ENCODE measurements at places on chromosomes 7 and 10.

DNA sequence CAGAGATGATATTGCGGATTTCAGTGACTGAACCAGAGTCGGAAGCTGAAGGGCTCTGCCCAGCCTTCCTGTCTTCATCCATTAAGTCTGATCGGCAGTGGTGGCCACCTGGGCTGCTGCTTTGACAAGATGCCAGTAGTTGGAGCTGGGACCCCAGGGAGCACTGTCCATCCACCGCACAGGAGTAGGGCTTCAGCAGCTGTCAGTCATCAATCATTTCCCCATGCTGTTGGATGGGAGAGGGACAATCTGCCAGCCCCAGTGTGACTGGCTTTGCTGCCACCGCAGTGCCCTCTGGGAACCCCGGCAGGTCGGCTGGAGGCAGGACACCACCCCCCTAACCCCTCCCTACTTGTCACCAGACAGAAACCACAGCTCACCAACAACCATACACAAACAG lies 23.0 kb upstream of the GPR146 start:
- DNase-seq: no peak

- no peak for DNase-seq
Observed at GRCh38 chr7:139687211-139687954, 90.4 kb downstream of the HIPK2 start.

GRCh38 chr7:1725199-1725690 lies 55.2 kb downstream of the ELFN1 start:
- no peak for DNase-seq

- no peak for DNase-seq
Observed at GRCh38 chr7:151790095-151790829, 86.7 kb downstream of the PRKAG2 start.

DNA sequence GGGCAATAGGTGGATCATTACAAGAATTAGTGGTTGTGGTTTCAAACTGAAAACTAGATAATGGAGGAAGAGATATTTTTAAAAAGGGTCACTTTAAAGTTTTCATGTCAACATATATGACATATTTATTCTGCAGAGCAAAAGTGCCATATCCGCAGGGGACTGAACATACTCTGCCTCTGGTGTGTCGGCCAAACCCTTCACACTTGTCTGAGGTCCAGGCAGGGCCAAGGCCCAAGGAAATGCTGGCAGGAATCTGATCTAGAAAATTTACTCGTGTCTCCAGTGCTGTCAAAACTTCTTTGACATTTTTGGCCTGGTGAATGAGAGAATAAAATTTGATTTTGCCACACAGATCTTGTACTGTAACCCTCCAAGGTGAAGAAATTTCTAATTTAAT lies 562.3 kb downstream of the CCSER2 start:
- no peak for DNase-seq
